ENCODE measurements at places on chromosomes 3 and 15. TPM values are rescaled to one million over a fixed set of nuclear protein-coding genes. Genes with fewer than 3 reads are reported as not detected.

DNA sequence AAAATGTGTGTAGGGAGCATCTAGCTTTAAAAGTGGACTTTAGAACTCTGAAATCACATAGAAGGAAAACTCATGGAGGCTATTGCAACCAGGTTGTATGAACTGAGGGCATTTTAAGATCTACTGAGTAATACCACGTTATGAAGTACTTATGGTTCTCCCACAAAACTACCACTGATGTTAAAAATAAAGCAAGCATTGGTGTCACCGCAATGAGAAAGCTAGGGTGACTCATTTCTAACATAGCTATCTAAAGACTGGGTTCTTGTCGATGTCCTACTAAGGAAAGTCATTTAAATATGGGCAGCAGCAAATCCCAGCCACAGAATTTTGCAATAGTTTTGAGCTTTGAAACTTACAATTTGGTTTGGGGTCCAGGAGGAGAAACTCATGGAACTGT lies 584.8 kb downstream of the DIPK2A start:
- no peak for DNase-seq

Gene NRG4
- total RNA-seq: not detected

Gene TLR9
- not detected for total RNA-seq

Gene WDR72
- 2.1 TPM for total RNA-seq

- no peak for DNase-seq
Measured at GRCh38 chr15:66459818-66460615, 37.5 kb downstream of the SNAPC5 start.

Gene MASP1
- total RNA-seq: 3.2 TPM

- no peak for DNase-seq
Measured at GRCh38 chr3:50470658-50471057, 32.8 kb downstream of the CACNA2D2 start.

GRCh38 chr15:87032295-87032694 lies 952.6 kb downstream of the AGBL1 start:
- peak; percentile 13 for DNase-seq

Gene CD86
- total RNA-seq: 0.40 TPM

Gene TMEM202
- total RNA-seq: not detected

Gene GOLGA6C
- total RNA-seq: not detected

DNA sequence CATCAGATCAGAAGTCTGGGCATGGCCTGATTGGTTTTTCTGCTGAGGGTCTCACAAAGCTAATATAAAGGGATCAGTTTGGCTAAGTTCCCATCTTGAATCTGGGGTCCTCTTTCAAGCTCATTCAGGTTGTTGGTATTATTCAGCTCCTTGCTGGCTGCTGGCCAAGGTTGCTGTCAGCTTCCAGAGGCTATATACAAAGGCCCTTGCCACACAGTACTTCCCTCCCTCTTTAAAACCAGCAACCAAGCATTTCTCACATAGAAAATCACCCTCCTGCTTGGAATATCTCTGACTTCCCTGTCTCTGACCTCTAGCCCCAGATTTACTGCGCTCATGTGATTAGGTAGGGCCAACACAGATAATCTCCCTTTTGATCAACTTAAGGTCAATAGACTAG lies 442.9 kb downstream of the ERC2 start:
- no peak for DNase-seq

GRCh38 chr3:50237754-50238548 lies 1.9 kb downstream of the GNAI2 start:
- DNase-seq: no peak

Gene MPI
- 31.0 TPM for total RNA-seq

DNA sequence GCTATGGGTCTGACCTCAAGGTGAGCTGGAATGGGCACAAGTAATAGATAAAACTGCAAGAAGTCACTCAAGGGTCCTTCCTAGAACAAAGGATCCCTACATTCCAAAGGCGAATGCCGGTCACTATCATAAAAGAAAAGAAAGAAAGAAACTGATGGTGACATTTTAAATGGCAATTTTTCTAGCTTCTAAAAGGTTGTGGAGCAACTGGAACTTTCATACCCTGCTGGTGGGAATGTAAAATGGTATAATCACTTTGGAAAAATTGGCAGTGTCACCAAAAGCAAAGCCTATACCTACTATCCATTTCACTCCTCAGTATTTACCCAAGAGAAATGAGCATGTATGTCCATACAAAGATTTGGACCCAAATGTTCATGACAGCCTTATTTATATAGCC lies 4.2 kb downstream of the CCRL2 start:
- no peak for DNase-seq

DNA sequence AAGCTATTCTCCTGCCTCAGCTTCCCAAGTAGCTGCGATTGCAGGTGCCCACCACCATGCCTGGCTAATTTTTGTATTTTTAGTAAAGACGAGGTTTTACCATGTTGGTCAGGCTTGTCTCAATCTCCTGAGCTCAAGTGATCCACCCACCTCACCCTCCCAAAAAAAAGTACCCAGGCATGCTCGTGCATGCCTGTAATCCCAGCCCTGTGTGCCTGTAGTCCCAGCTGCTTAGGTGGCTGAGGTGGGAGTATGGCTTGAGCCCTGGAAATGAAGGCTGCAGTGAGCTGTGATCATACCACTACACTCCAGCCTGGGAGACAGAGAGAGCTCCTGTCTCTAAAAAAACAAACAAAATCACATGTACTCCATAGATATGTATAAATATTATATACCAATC lies 176.5 kb downstream of the SOX2 start:
- no peak for DNase-seq

- no peak for DNase-seq
Measured at GRCh38 chr15:66298803-66299251, 5.5 kb downstream of the DIS3L start.

GRCh38 chr3:16181361-16181760 lies 6.9 kb downstream of the GALNT15 start:
- DNase-seq: no peak

Gene STRIT1
- total RNA-seq: 0.38 TPM

Gene RIOX2
- 15.5 TPM for total RNA-seq

Data from H1 (cell line).